AG08395 (cell line): ENCODE measurements at places on chromosomes 13 and 19.

DNA sequence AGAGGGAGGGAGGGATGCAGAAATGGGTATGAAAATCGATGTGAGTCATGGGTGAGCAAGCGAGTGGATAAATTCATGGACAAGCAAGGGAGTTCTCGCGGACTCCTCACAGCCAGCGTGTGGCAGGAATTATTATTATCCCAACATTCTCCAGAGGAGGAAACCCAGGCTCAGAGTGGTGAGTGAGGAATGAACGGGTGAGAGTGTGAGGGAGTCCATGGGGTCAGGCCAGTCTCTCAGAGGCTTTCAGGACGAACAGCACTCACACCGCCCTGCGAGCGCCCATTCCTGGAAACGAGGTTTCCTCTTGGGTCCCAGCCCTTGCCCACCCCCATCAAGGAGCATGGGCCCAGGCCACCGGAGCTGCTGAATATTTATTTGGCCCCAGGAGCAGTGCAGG lies 6.3 kb upstream of the DNAAF3 start:
- peak; percentile 76 for DNase-seq

DNA sequence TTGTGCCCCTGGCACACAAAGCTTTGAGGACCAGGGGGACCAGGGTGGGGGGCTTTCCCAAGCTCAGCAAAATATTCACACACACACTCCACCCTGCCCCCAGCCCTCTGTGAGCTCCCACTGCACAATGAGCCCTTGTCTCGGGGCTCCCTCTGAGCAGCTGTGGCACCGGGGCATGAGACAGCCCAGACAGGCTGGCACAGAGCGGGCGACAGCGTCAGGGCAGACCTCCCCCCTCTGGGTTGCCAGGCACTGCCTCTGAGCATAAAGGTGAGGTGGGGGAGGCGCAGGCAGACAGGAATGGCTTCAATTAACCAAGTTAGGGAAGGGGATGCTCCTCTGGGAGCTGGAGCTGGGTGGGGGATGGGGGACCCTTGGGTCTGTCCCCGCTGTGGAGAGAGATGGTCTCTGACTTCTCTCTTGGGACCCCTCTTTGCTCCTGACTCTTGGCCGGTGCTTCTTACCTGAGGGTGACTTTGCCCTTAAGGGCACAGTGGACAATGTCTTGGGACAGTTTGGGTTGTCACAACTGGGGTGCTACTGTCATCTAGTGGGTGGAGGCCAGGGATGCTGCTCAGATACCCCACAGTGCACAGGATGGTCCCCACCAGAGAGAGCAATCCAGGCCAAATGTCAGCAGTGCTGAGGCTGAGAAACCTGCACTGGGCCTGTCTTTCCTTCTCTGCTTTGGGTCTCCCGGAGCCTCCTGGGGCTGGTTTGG lies 30.3 kb downstream of the LYL1 start:
- DNase-seq = no peak

- DNase-seq = no peak
These were observed 4.8 kb downstream of the LSR start for GRCh38 chr19:35253316-35254286.

DNA sequence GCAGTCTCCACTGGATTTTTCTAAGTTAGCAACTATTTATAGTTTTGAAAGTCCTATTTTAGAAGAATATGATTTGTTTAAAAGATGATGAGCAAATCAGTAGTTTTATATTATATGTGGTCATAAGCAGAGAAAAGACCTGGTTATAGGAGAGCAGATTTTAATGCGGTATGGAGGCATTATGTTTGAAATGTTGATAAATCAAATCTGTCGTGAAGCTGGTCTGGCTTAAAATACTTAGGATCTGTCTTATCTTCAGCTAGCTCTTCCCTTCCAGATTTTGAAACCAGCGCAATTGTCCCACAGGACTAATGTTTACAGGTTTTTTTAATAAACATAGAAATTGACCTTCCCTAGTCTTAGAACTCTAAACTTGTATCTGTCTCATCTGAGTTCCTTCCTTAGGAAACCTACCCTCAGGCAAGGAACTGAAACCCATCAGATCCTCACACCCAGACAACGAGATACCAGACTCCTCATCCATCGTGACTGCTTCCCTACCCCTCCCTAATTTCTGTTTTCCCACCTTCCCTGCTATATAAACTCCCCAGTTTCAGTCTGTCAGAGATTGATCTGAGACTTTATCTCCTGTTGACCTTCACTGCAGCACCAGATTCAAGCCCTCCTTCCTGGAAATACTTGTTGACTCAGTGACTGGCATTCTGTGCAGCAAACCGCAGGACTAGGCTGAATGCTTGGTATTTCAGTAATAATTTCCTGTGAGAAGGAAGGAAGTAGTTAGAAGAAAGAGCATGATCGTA lies 37.8 kb upstream of the CXCL17 start:
- peak; percentile 58 for DNase-seq

- DNase-seq = peak; percentile 38
These were observed 13.9 kb upstream of the DNAJC15 start for GRCh38 chr13:43009506-43009905.

DNA sequence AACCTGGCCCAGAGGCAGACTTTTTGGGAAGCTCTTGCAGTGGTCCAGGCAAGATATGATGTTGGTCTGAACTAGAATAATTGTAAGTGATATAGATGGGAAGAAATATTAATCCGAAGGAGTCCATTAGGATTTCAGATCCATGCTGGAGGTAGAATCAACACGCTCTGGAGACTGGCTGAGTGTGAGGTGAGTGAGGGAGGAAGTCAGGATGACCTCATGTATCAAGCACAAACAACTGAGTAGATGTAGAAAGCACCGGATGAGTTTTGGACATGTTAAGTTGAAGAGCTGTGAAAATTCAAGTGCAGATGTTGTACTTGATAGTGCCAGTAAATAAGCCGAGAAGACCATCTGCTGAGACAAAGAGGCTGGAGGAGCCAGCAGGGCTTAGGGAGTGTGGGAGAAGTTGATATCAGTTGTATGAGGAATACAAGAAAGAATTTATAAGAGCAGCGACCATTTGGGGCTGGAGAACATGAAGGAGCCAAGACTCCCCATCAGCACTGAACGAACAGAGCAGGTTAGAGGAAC lies 5.3 kb upstream of the CNMD start:
- DNase-seq = no peak

DNA sequence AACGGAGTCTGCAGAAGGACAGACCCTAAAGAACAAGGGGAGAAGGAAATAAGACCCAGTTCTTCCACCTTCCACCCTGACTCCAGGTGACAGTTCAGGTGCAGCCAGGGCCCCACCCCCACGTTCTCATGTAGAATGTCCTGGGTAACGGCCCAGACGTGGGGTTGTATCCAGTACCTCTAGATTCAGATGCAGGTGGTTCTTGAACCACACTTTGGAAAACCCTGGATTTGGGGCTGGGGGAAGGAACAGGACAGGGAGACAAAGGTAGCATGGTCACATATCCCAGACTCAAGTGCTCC lies 2.2 kb downstream of the DMPK start:
- DNase-seq = no peak

DNA sequence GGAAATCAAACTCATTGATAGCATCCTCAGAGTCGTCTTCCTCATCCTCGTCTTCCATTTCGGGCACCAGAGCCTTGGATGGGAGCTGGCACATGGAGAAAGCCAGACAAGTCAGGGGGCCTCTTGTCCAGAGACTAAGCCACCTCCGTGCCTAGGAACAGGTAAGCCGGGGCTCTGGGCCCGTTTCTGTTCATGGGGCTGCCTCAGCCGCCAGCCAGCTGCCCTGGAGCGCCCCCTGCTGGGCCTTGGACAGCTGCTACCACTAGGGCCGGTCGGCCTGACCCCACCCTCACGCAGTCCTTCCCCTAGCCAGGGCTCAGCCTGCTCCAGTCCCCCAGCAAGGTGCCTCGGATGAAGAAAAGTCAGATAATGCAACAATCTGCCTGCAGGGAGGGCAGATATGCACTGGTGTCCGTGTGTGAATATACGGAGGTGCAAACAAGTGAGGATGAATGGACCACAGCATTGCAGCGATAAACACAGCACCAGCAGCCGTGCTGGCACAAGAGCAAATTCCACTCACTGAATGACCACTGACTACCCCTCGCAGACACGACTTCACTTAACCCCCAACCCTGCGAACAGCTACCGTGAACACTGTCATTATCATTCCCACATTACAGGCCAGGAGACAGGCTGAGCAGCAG lies 11.9 kb upstream of the PRKD2 start:
- peak; percentile 86 for DNase-seq

DNA sequence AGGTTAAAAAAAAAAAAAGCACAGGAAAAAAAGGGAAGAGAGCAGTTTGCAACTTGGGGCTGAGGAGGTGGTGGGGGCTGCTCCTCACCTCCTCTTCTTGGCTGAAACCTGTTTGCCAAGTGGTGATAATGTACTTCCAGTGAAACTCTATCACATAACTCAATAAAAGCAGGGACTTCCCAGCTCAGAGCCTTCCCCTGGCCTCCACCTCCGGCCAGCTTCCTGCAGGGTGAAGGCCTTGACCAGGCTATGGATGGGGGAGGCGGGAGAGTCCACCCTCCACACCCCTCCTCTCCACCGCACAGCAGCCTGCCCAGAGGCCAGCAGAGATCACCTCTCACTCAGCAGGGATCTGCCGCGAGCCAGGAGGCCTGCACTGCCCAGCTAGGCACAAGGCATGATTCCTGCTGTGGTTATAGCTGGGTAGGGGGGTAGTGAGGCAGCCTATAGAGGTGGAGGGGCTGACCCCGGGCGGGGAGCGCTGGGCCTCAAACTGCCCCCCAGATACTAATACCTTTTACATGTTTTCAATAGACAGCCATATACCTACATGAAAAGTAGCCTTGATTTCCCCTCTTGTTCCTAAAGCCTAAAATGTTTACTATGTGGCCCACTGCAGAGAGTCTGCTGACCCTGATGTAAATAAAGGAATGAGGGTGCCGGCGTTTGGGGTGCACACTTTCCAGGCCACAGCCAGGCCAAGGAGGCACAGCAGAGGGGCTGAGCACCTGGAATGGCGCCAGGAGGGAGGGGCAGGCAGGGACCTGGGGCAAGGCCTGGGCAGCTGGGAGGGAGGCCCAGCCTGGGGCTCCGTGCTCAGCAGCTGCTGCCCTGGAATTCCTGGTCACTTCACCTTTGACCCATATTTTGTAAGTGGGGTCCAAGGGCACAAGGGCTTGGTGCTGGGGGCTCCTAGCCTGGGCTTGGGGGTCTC lies 10.3 kb downstream of the ZNF787 start:
- DNase-seq = no peak

- DNase-seq = no peak
These were observed 3.5 kb upstream of the RPS9 start for GRCh38 chr19:54197121-54197520.

DNA sequence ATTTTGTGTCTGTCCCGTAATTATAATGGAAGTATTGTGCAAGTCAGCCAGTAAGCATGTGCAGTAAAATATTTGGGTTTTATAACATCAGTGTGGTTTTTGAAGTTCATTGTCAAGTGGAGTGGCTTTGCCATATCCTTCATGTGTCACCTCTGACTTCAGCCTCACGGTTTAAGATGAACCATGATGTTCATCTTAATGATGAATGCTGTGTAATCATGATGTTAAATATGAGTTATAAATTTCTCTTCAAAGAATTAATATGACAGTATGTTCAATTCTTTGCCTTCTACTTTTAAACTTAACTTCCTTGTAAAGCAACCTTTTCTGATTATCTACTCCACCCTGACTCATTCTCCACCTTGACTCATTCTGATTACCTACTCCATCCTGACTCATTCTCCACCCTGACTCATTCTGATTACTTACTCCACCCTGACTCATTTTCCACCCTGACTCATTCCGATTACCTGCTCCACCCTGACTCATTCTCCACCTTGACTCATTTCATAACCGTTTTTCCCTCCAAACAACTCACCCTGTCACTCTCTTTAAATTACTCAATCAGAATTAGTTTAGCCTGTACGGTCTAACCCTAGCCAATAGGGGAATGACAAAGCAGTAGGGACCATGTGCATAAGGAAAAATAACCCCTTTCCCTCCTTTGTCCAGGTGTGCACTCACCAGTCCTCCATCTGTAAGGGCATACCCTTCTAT lies 50.3 kb upstream of the ANKRD10 start:
- no peak for DNase-seq

DNA sequence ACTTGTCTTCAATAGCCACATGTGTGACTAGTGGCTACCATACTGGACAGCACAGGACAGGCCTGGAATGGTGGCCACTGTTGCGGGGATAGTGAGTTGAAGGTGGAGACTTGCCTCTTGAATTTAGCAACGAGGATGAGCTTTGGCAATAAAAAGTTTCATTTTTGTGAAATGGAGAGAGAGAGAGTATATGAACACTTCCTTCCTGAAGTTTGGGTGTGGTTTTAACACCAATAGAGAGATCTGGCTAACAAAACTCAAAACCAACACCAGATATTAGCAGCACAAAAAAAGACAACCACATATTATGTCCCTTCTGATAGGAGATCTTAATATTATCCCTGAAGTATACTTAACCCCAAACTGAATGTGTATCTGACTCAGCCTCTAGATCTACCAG lies 6.3 kb upstream of the LRFN3 start:
- DNase-seq = no peak

GRCh38 chr19:41958367-41959055 lies 610 bp downstream of the RABAC1 start:
- DNase-seq = peak; percentile 90

- DNase-seq = peak; percentile 19
These were observed 24.6 kb downstream of the FLT1 start for GRCh38 chr13:28470296-28470695.

GRCh38 chr19:19096641-19097627 lies 33.1 kb downstream of the SLC25A42 start:
- DNase-seq = no peak

GRCh38 chr13:23321535-23322241 lies 111.8 kb downstream of the SACS start:
- DNase-seq = peak; percentile 88

DNA sequence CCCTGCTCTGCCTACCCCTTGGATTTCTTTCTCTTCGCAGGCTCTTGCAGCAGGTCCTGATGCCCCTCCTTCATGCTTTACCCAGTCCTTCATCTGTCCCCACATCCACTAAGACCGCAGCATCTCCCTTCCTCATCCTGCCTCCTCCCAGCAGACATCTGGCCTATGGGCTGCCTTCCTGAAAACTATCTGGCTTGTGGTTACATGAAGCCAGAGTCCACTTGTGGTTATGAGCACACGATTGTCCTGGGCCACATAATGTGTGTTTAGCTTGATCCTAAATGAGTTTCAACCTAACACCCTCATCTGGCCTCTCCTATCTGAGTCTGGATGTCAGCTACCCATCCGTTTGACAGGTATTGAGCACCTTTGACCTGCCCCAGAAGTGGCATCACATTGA lies 5.5 kb upstream of the ZNF175 start:
- DNase-seq = no peak

GRCh38 chr13:92873029-92873428 lies 353.6 kb upstream of the GPC6 start:
- no peak for DNase-seq

- DNase-seq = no peak
These were observed 426.7 kb downstream of the LIG4 start for GRCh38 chr13:107788464-107789165.

- DNase-seq = peak; percentile 99
These were observed at the start of gene ZNF223 for GRCh38 chr19:44051650-44052402. Gene ZNF223, plus strand, starts transcription at chr19:44052036. Its CDS starts 3,141 bp downstream, at chr19:44055177.

- no peak for DNase-seq
These were observed 73.1 kb downstream of the LATS2 start for GRCh38 chr13:20988033-20988908.

GRCh38 chr13:75993823-75994222 lies 357.7 kb downstream of the LMO7 start:
- DNase-seq = no peak

GRCh38 chr13:98577836-98578285 lies 954 bp upstream of the STK24 start:
- DNase-seq = no peak

GRCh38 chr19:45475537-45476291 lies 7.9 kb downstream of the FOSB start:
- no peak for DNase-seq

- peak; percentile 36 for DNase-seq
These were observed 10.7 kb downstream of the IL17D start for GRCh38 chr13:20714161-20714560.

- no peak for DNase-seq
These were observed at the start of gene ACER1 for GRCh38 chr19:6333439-6333838. Gene ACER1, minus strand, starts transcription at chr19:6333612. Its CDS starts 61 bp downstream, at chr19:6333551.
